ENCODE measurements at places on chromosomes 6 and 20. TPM values are rescaled to one million over a fixed set of nuclear protein-coding genes. Genes with fewer than 3 reads are reported as not detected.

DNA sequence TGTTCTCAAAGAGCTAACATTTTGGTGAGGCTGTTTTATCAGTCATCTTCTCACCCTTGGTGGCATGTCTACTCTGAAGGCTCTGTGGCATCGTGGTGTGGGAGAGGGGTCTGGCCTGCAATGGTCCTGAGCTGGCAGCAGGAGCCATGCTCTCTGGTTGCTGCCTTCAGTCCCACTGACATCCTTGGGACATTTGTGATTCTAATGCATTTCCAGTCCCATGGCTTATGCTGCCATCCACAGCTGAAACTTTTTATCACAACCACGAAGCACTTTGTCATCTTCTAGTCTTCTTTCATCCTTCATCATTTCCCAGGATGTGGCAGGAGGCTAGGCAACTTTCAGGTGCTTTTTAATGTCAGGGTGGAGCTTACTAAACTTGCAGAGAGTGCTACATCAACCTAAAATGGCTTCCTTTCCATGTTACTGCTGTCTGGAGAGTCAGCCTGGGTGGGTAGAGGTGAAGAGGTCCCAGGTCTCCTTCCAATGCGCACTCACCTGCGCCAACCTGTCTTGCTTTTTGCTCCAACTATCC is 77.1 kb downstream of the GPR63 start:
- DNase-seq = no peak

- no peak for DNase-seq
Measured at GRCh38 chr6:15341311-15342001, 95.6 kb downstream of the JARID2 start.

- DNase-seq = peak; percentile 81
Measured at GRCh38 chr6:44234101-44235025, 11.0 kb downstream of the SLC29A1 start.

The TNFRSF6B gene
- total RNA-seq = 3.4 TPM

DNA sequence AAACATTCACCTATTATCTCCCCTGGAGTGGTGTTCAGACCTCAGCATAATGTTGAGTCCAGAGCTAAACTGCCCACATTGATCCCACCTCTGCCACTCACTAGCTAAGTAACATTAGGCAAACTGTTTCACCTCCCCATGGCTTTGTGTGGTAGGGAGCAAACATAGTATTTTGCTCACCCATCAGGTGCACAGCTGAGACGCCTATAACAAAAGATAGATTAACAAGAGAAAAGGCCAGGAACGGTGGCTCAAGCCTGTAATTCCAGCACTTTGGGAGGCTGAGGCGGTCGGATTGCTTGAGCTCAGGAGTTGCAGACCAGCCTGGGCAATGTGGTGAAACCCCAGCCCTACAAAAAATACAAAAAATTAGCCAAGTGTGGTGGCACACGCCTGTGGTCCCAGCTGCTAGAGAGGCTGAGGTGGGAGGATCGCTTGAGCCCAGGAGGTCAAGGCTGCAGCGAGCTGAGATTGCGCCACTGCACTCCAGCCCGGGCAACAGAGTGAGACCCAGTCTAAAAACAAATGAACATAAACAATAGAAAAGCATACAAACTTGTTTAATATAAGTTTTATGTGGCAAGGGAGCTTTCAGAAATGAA is 91.6 kb downstream of the MAP3K7 start:
- DNase-seq = no peak

The CST5 gene
- total RNA-seq = not detected

- DNase-seq = peak; percentile 42
Measured at GRCh38 chr20:50237349-50237748, 46.7 kb downstream of the CEBPB start.

- no peak for DNase-seq
Measured at GRCh38 chr6:31173406-31173805, 2.9 kb upstream of the POU5F1 start.

The BFSP1 gene
- 9.7 TPM for total RNA-seq

The GABRR2 gene
- total RNA-seq = not detected

GRCh38 chr6:137236581-137237355 is 17.6 kb upstream of the IFNGR1 start:
- DNase-seq = peak; percentile 34

DNA sequence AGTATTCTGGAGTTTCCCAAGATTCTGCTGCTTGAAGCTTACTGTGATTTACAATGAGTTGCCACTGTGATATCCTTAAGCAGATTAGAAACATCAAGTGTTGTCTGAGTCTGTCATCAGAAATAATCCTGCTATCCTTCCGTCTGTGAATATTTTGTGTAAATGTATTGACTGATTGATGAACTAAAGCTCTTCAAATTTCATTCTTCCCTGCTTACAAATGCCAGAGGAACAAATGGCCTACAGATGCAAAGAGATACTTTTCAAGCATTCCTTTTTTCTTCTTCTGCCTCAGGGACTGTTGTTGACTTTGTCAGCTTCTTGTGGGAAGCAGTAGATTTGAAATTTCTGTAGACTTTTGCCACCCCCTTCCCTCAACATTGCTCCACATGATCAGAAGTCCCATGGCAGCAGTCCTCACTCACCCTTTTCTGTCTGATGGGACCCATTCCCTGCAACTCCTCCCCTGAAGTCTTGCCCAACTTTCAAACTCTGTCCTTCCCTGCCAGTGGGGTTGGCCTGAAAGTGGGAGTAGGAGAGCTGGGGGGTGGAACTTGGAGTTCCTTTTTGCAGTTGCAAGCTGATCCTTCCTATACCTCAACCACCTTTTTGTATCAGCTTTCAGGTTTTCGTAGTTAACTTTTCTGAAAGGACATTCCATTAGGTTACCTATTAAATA is 38.5 kb upstream of the MLIP start:
- no peak for DNase-seq

The MATN4 gene
- not detected for total RNA-seq

DNA sequence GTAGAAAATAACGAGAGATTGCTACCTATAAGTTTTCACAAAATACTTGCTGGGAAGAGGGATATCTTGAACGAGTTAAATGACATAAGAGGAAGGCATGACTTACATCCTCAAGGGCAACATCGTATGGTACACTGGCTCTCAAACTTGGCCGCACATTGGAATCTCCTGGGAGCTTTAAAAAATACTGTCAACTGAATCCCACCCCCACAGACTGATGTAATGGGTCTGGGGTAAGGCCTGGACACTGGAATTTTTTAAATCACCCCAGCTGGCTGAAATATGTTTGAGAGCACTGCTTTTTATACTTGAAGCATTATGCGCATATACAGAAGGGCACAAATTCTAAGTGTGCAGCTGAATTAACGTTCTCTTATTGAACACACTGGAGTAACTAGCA is 8.0 kb upstream of the TSHZ2 start:
- DNase-seq = no peak

- no peak for DNase-seq
Measured at GRCh38 chr20:13249118-13249797, 28.2 kb downstream of the ISM1 start.

The MMUT gene
- total RNA-seq = 9.0 TPM

GRCh38 chr6:88814909-88815308 is 148.5 kb downstream of the RNGTT start:
- no peak for DNase-seq

GRCh38 chr20:8476021-8476420 is 344.0 kb downstream of the PLCB1 start:
- DNase-seq = no peak

GRCh38 chr6:13471184-13471583 is 16.2 kb downstream of the GFOD1 start:
- DNase-seq = no peak

GRCh38 chr6:30533460-30534294 is 22.6 kb downstream of the GNL1 start:
- no peak for DNase-seq

GRCh38 chr6:30219244-30219643 is 6.0 kb upstream of the TRIM26 start:
- DNase-seq = peak; percentile 48

GRCh38 chr20:1856424-1856823 is 38.8 kb upstream of the SIRPA start:
- DNase-seq = no peak

All from A172 (cell line).